ENCODE measurements at places on chromosomes 6 and 20.

DNA sequence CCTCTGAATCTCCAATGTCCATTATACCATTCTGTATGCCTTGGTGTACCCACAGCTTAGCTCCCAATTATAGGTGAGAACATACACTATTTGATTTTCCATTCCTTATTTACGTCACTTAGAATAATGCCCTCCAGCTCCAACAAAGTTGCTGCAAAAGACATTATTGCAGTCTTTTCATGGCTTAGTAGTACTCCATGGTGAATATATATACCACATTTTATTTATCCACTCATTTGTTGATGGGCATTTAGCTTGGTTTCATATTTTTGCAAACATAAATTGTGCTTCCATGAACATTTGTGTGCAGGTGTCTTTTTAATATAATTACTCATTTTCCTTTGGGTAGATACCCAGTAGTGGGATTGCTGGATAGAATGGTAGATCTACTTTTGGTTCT, 374.1 kb upstream of the HTR1E start:
- DNase-seq = no peak

- DNase-seq = no peak
Measured at GRCh38 chr20:59001449-59002171, 5.4 kb downstream of the CTSZ start.

- DNase-seq = no peak
Measured at GRCh38 chr6:47360388-47360787, 50.7 kb upstream of the TNFRSF21 start.

GRCh38 chr20:24915440-24915839, 33.6 kb upstream of the CST7 start:
- no peak for DNase-seq

- no peak for DNase-seq
Measured at GRCh38 chr6:107360476-107360875, 98.9 kb downstream of the PDSS2 start.

DNA sequence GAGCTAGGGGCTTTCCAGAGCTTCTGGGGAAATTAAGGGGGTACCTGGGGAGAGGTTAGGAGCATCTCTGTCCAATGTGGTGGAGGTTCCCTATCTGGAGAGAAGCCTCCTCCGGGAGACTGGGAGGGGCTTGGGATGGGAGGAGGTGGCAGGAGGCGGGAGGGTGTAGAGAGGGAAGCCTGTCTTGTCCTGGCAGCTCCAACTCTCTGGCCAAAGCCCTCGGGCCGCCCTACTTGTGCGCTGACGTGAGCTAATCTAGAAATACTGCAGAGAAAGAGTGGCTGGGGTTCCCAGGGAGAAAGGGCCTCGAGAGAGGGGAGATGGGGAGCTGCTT, 1.6 kb upstream of the SLC32A1 start:
- no peak for DNase-seq

GRCh38 chr6:3455569-3456394, 1.1 kb downstream of the SLC22A23 start:
- DNase-seq = no peak

GRCh38 chr20:59055302-59055701, 12.7 kb upstream of the PRELID3B start:
- DNase-seq = no peak

DNA sequence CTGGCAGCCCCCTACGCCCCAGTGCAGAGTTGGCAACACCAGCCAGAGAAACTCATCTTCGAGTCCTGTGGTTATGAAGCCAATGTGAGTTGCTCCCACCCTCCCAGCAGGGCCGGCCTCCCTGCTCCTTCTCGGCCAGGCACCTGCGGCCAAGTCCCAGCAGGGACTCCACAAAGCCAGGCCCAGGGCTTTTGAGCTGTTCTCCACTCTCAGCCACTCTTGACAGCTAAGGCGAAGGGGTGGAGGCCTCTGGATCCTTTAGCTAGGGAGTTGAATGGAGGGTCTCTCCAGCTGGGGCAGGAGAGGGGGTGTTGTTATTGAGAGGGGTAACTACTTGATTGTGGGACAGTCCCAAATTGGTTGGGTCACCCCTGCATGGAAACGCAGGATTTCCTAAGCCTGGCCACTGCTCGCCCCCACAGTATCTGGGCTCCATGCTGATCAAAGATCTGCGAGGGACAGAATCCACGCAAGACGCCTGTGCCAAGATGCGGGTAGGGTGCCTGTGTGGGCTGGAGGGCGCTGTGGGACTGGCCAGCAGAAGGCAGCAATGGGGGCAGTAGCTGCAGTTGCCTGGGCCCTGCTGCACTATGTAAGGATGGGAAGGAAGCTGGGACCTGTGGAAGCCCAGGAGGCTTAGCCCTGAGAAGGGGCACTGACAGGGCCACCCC, 58.3 kb downstream of the TCP11 start:
- no peak for DNase-seq

GRCh38 chr6:112502351-112503090, 155.4 kb downstream of the RFPL4B start:
- DNase-seq = no peak

GRCh38 chr20:37630166-37630565, 63.7 kb upstream of the CTNNBL1 start:
- DNase-seq = no peak

DNA sequence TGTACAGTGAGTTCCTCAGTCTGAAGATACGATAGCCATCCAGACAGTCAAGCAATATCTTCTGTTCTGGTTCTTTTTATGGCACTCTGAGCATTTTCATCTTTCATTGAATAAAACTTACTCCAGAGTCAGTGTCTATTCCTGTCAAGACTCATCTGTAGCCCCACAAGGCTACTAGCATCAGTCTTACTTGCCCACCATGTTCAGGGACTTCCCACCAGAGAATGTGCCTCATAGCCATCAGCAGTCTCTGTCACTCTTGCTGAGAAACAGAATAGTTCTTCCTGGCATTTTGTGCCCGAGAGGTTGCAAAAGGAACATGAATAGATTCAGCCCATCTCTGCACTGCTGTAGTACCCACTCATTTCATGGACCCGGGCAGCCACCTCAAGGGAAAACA, 12.7 kb upstream of the DCBLD1 start:
- no peak for DNase-seq

DNA sequence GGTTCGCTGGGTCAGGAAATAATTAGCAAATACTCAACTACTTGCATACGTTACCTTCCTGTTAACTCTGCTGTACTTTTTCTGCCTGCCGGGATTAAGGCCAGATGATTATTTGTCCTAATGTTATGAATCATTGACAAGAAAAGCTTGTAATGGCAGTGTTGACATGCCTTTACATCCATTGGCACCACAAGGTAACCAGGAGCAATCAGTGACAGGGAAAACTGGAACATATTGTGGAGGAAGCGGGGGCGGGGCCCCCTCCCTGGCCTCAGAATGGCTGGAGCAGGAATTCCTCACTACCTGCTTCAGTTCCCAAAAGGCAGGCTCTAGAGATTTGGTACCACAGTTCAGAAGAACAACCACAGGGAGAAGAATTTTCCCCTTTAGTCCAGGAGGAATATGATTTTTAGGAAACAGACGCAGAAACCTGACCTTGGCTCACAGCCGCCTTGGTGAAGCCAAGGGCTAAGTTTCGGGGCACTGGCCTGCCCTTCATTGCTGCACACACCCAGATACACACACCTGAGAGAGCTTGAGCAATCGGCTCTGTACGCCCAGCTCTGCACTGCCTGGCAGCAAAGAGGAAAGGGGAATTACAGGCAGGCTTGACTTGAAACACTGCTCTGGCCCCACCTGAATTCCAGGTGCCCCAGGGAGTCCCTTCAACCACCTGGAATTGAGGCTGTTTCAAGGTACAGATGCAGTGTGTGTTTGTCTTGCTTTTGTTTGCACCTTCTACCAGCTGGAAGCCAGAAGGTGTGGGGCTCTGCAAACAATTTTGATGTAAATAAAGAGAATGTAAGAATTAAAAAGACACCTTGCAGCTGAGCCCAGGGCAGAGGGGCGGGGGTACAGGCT, 89.8 kb downstream of the MYB start:
- no peak for DNase-seq

DNA sequence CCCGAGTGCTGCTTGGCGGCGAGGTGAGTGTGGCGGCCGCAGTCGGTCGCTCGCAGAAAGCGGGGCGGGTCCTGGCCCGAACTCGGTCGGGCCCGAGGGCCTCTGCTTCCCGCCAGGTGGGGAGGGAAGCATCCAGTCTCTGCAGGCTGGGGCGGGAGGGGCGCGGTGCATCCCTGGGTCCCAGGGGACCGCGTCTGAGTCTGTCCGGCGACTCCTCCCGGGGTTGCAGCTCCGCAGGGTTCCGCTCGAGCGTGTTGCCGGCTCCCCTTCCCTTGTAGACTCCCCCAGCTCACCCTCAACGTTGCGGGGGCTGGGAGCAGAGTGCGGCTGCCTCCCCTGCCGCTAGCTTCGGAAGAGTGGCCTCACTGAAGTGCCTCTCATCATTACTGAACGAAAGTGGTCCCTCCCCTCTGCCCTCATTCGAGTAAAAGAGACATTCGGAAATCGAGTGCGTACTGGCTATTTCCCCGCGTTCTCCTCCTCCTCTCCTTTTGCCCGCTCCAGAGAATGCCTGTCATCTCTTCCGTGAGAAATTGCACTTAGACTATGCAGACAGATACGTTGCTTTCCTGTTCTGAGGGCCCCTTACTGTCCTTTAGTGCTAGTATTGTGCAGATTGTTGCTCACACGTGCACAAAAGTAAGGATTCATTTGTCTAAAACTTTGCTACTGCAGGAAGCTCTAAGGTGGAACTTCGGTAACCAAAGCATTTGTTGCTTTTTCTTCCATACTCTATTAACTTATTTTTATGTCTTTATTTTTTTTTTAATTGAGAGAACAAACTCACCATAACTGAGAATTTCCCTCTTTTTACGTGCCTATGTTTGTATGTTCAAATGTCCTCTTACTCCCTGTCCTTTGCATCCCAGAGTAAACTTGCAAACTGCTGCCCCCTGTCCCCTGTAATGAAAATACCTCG, 751 bp downstream of the MAP3K4 start:
- peak; percentile 25 for DNase-seq

DNA sequence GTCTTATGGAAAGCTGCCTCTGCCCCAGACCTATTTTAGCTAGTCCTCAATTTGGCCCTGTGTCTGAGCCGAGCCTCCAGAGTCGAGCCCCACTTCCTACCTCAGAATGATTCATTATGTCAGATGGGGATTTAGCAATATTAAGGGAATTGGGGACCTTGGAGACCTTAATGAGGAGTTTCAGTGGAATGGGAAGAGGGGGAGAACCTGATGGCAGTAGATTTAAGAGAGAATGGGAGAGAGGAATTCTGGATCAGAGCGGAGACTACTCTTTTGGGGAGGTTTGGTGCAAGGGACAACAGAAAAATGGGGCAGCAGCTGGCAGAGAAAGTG, 63.5 kb downstream of the EFHC1 start:
- DNase-seq = no peak

DNA sequence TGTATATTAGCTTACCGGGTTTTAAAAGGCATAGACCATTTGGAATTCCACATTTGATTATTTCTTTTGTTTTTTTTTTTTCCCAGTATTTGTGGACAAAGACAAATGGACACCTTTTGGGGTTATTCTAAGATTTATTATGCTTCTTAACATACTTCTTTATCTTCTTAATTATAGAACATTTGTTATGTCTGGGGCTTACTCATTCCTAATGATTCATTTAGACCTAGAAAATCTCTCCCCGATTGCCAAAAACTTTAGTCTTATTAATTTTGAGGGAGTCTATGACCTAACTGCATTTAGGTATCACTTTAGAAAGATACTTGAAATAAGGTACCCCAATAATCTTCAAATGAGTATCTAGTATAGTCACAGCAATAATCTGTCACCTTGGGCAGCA, 170.7 kb upstream of the PREP start:
- no peak for DNase-seq

GRCh38 chr6:121816906-121817540, 381.6 kb downstream of the GJA1 start:
- DNase-seq = no peak

- no peak for DNase-seq
Measured at GRCh38 chr20:60086821-60087562, 128.8 kb downstream of the CDH26 start.

DNA sequence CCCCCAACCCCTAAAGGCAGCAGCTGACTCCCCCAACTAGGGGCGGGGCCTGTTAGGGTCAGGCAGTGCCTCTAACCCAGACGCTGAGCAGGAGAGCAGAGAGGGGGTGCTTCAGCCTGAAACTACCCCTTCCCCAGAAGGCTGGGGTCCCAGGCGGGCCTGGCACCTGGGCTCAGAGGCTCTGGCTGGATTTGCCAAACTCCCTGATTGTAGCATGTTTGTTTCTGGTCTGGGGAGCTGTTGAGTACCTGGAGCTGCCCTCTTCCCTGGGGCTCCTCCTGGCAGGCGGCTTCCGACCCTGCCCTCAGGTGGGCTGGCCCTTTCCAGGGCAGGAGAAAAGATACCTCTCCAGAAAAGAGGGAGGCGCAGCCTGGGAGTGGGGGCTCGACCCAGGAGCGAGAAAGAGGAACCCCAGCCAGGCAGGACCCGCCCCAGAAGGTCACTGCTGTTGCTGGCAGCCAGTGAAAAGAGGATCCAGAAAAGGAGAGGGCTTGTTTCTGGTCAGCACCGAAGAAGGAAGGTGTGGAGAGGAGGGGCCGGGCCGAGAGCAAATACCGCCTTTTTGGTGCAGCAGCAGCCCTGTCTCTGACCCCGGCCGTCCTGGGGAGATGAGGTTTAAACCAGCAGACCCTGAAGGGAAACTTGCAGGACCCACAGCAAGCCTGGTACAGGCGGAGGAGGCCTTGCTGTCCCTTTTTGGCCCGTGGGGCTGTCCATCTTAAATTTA, 810 bp upstream of the ABHD16B start:
- DNase-seq = no peak

- no peak for DNase-seq
Measured at GRCh38 chr20:1950836-1951235, 43.0 kb downstream of the PDYN start.

- peak; percentile 51 for DNase-seq
Measured at GRCh38 chr6:28863604-28864325, 60.0 kb downstream of the TRIM27 start.

GRCh38 chr20:5670874-5671273, 79.3 kb upstream of the SHLD1 start:
- no peak for DNase-seq

GRCh38 chr6:144722925-144723324, 437.8 kb downstream of the UTRN start:
- no peak for DNase-seq

DNA sequence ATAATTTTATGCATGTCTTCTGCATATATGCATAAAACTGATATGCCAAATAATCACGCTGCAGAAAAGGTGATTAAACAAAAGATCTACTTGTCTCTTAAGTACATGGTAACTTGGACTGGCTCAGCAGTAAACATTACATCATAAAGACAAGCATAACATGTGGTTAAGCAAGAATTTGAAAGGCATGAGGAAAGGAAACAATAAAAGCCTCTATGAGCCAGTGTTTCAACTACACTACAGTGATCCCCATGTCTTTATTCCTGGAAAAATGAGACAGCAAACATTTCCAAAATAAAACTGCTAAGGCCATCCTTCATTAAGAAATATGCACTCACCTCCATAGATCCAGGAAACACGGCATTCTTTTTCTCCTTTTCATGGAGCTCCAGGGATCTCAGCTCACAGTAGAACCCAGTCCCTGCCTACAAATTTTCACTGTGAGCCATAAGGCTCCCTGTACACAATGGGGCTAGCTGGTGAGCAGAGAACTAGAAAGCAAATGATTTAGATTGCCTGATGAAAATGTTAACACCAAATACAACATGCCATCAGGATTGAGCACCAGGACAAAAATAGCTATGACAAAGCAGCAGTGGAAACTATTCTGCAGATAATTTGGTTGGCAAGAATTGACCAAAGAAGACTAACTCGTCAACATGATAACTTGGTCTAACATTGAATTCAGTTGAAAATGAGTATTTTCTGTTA, 156.1 kb downstream of the COL21A1 start:
- DNase-seq = peak; percentile 46

- DNase-seq = no peak
Measured at GRCh38 chr20:34180460-34181120, 60.6 kb upstream of the ASIP start.

GRCh38 chr20:62971950-62972844, 19.7 kb downstream of the SLC17A9 start:
- peak; percentile 59 for DNase-seq
